ENCODE measurements at places on chromosomes 2 and 18.

GRCh38 chr2:92072461-92073035 is 2798.7 kb upstream of the TEKT4 start:
- no peak for DNase-seq

DNA sequence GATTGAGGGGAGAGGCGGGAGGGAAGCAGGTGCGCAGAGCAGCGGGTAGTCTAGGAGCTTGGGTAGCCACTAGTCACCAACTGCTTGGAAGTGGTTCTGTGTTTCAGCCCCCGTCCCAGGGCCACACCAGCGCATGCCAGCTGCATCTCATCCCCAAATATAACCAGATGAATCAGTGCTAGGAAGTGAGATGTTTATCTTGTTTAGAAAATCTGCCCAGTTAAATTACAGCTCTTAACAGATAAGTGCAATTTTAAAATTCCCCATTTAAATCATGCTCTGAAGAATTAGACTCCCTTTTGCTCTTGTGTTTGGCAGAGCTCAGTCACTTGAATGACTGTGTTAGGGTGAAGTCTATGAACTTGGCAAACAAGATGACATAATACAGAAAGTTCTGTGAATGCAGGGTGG is 193.8 kb downstream of the SEPTIN10 start:
- DNase-seq = no peak

DNA sequence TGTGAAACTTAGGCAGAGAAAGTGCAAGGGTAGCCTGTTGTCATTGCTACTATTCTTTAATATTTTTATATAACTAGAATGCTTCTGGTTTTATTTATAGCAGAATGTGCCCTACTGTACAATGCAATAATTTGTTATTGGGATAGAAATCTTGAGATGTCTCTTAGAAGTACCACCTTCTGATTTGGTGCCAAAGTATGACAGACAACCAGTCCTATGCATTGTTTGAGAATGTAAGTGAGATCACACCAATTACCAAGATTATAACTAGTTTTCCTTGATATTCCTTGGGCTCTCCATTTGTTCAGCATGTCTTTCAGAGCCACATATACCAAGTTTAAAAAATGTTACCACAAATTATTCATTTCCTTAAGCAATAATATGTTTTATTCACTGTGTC is 399.7 kb downstream of the CPS1 start:
- DNase-seq = no peak

- no peak for DNase-seq
These were observed 81.5 kb upstream of the STON1 start for GRCh38 chr2:48448274-48449061.

GRCh38 chr2:104969564-104969963 is 68.3 kb upstream of the MRPS9 start:
- no peak for DNase-seq

Data from activated CD4-positive, alpha-beta T cell treated with anti-CD3 and anti-CD28 coated beads, Interleukin-2, amount 50 U/mL, for 48 hours (primary cell).